GM20000 (cell line): ENCODE measurements at places on chromosomes 3 and 15.

DNA sequence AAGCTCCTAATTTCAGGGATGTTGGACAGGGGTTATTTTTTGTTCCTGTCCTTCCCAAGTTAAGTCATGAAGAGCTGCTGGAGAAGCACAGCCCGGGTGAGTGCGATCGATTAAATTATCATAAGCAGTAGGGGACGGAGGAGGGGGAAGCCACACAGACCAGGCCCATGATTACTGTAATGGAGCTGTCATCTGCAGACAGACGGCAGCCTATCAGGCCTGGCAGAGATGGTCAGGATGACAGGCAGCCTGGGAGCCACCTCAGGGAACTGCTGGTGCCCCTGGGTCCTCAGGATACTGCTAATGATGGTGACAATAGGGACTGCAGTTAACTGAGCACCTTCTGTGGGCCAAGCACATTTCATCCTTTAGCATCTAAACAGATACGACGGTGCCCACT lies 147.7 kb downstream of the RAB11A start:
- no peak for DNase-seq

DNA sequence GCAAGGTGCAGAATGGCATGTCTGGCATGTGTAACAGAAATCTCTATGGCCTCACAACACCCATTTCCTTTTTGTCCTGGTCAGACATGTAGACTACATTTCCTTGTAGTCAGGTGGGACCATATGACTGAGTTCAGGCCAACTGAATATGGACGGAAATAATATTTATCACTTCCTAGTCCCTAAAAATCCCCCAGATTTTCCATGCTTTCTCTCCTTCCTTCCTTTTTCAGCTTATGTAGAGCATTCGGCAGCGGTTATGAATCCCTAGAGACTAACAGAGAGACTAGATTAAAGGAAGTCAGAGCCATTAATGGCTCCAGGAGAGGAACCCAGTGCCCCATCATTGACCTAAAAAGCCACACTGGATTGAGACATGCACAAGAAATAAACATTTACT lies 35.8 kb downstream of the SLC9A9 start:
- DNase-seq = no peak

DNA sequence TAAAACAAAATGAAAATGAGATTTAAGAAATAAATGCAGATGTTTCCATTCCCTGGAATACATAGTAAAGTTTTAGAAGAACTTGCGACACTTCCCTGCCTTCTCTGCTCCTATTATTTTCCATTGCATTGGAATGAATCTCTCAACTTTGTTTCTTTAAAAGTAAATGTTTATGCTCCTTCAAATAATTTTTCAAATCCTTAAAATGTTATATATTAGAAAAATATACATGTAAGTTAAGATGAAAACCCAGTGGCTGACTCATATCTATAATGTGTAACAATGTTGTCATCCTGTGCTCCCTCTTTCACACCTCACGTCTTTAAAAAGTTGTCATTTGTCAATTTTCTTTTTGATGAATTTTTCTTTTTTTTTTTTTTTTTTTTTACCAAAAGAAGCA lies 3.6 kb downstream of the RBMS3 start:
- no peak for DNase-seq

GRCh38 chr15:34603095-34603494 lies 19.6 kb upstream of the GOLGA8B start:
- no peak for DNase-seq

DNA sequence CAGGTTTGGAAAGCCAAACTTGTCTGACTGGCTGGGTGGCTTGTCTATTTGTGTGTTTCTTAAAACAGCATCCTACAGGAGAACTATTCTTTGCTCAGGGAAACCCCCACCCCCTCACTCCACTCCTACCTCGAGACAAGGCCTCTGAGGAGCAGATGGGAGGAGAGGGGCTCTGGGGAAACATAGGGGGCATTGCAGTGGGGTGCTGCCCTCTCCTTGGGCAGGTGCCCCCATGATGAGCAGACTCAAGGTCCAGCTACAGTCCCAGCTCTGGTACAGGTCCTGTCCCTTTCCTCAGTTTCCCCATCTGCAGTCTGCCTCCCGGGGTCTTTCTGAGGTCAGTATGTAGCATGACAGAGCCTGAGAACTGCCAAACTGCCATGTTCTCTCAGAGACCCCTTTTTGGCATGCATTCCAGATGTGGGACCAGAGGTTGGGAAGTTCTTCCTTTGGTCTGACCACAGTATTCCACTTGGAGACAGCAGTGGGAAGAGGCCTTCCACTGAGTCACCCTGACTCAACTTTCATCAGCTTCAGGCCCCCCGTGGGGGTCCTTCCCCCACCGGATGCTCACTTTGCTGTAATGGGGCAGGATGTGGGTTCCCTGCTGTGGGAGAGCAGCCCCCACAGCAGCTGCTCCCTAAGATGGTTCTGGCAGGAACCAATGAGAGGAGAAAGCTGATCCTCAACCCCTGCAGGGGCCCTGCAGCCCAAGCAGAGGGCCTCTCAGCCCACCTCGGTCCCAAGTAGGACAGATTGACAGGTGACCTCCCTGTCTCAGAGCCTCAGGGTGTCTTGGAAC lies 32.3 kb upstream of the CYP11A1 start:
- DNase-seq = no peak

- no peak for DNase-seq
Observed at GRCh38 chr3:11736136-11736833, 92.6 kb upstream of the VGLL4 start.

GRCh38 chr3:127747751-127748521 lies 74.4 kb downstream of the MGLL start:
- DNase-seq = no peak

GRCh38 chr3:194058189-194058571 lies 77.8 kb upstream of the HES1 start:
- peak; percentile 63 for DNase-seq

- no peak for DNase-seq
Observed at GRCh38 chr3:97713634-97714033, 50.9 kb upstream of the ARL6 start.

DNA sequence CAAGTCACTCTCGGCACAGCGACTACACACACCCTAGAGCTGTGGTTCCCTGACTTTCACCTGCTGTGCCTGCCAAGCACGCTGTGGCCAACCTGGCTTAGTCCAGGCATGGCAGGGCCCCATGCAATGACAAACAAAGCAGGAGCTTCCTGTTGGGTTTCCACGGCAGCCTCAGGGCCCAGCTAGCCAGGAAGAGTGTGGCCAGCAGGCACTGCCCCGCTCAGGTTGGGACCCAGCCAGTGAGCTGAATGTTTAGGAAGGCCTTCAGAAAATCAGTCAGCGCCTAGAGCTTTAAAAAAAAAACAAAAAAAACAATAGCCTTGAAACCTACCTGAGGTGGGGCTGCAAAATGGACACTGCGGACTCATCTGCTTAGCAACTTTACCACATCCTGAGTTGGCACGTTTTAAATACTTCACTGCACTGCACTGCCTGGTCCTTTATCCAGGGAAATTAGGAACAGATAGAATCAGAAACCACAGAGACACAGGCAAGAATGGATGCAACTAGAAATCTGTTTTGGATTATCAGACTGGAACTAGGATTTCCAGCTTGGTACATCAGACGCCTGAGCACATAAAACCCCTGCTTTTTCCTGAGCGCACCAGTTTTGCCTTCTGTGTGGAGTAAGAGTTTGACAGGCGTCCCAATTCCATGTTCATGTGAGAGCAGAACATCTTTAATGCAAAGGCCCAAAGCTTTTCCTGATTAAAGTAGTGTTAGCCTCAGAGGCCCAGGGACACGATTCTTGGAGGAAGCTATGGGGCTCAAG lies 36.2 kb upstream of the LDHAL6B start:
- DNase-seq = no peak

DNA sequence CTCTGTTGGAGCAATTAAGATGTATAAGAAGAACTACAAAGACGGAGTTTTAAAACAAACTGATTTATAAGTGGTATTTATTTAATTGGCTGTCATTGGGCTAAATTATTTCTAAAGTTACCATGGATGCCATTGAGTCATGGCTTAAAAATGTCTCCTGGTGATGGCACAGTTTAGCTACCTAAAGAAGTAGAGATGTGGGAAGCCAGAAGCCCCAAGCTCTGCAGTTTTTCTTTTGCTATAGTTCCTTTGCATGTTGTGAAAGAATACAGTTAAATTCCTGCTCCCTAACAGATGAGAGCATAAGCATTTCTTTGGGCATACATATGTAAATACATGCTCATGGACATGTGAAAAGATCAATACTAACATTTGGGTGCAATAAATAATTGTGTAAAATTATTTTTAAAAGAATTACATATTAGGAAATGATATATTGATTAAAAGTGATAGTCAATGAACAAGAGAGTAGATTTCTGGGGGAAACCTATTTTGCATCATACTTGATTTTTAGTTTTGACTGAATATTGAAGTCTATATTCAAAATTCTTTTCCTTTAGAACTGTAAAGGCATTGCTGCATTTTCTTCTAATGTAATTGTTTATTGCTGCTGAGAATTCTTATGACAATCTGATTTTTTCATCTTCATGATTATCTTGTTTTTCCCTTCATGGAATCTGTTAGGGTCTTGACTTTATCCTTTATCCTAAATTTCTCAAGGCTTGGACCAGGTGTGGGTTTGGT lies 2.1 kb downstream of the OPA1 start:
- no peak for DNase-seq

- no peak for DNase-seq
Observed at GRCh38 chr3:14478956-14479550, 61.1 kb downstream of the GRIP2 start.

DNA sequence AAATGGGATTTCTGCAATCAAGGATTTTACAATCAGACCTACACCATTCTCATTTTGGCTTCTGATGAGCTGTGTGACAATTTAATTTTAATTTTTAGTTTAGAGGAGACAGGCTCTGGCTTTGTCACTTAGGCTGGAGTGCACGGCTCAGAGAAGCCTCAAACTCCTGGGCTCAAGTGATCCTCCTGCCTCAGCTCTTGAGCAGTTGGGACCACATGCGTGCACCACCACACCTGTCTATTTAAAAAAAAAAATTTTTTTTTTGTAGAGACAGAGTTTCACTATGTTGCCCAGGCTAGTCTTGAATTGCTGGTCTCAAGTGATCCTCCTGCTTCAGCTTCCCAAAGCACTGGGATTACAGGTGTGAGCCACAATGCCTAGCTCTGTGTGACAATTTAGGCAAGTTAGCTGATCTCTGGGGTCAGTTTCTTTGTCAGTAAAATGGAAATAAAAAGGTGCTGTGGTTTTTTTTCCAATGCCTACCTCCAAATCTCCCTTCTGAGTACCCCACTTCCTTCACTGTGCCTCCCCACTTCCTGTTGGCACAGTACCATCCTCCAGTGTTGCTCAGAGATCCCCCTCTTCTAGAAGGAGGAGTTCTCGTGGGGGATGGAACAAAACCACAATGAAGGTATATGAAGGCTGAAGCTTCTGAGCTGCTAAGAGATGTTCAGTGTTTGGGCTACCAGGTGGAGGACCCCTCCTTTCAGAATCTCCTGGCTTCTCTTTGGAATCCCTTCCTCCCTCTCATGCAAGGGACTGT lies 54.1 kb upstream of the GSK3B start:
- no peak for DNase-seq

GRCh38 chr3:31522152-31522551 lies 10.6 kb upstream of the STT3B start:
- peak; percentile 53 for DNase-seq

- no peak for DNase-seq
Observed at GRCh38 chr15:66981771-66982170, 83.6 kb upstream of the SMAD3 start.

- DNase-seq = no peak
Observed at GRCh38 chr3:122915300-122916055, 112.1 kb downstream of the SEMA5B start.

- DNase-seq = no peak
Observed at GRCh38 chr3:170806676-170807075, 63.3 kb downstream of the RPL22L1 start.
